ENCODE measurements at places on chromosomes 4 and X.

GRCh38 chr4:29900336-29900735, 819.8 kb upstream of the PCDH7 start:
- DNase-seq: no peak

- no peak for DNase-seq
Measured at GRCh38 chr4:10047967-10048366, 26.7 kb upstream of the SLC2A9 start.

DNA sequence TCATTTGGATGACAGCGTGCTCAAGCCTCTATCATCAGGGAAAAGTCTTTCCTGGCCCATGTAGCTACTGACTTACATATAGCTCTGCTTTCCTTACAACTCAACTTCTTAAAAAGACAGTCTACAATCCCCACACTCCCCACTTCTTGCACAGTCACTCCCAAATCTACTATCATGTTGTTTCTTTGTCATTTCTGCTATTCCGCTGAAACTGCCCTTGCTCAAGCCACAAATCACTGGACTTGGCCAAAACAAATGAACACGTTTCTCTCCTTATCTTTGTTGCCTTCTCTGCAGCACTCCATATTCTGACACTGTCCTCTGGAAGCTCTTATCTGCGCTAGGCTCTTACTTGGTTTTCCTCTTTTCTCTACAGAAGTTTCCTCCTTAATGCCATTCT, 28.2 kb downstream of the GPRIN3 start:
- no peak for DNase-seq

DNA sequence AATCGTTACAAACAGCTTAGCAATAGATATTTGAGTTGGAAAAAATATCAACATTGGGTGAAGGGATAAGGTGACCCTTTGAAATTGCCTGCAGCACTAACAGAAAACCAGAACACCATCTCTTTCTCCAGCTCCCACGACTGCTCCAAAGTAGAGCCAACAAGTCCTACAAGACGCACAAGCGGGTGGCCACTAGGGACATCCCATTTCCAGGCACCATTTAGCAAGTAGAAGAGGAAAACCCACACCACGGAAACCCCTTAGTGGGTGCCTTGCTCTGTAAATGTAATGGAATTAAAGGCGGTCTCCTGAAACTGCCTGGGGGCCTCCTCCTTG, 1.9 kb downstream of the ARHGAP6 start:
- DNase-seq: no peak

DNA sequence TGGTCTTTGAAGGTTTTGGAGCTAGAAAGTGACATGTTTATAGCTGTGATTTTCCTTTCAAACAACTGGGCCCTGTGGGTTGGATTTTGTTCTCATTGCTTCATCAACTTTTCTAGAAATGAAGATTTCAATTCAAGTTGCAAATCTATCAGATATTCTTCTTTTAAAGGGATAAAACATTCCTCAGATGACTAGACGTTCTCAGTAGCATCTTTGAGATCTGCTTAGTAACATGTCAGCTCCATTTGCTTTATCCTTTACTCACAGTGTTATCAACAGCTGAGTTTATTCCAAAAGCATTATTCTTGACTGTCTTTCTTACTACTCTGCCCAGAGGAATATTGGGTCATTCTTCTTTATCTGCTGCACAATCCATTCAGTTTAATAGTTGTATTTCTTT, 108.2 kb upstream of the GIMD1 start:
- DNase-seq: no peak

- no peak for DNase-seq
Measured at GRCh38 chr4:135197641-135198040, 996.1 kb upstream of the PABPC4L start.

DNA sequence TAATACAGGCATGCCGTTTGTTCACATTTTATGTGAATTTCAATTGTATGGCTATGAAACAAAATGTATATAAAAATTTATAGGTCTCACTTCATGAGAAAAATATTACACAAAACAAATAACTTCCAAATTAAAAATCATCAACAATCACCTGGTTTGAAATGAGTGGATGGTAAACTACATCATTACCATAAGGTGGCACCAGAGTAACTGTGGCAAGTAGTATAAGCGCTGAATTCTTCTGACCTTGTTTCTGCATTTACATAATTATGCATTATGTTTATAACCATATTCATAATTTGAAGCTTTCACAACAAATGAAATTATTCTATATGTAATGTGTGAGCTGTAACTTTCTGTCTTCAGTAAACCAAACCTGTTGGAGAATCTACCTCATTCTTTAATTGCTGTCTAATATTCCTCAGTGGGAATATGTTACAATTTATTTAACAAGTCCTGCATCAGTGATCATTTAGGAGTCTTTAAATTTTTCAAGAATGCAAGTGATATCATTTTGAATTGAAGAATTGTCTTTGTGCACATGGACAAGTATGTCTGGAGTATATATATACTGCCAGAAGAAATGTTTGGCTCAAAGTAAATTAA, 55.2 kb downstream of the MMRN1 start:
- no peak for DNase-seq

GRCh38 chr4:2393353-2394270, 24.8 kb downstream of the ZFYVE28 start:
- DNase-seq: no peak

GRCh38 chrX:103254171-103254824, 657 bp downstream of the TCEAL8 start:
- peak; percentile 9 for DNase-seq

- no peak for DNase-seq
Measured at GRCh38 chr4:185011408-185011807, 6.9 kb upstream of the HELT start.

DNA sequence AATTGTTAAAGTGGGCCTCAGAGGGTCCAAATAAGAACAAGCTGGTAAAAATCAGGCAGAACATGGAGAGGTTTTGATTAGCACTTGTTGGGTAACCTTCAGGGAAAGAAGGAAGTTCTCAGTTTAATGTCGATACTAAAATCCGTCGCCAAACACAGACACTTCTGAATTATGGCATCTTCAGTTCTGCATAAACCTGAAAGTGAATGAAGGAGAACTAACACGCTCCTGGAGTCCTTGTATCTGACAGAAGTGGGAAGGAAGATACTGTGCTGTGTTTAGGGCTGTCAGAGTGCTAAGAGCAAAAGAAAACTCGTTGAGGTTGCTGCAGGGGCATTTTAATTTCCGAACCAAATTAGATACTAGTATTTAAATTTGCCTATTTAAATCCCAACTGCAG, 106.2 kb downstream of the TMA16 start:
- DNase-seq: peak; percentile 36

DNA sequence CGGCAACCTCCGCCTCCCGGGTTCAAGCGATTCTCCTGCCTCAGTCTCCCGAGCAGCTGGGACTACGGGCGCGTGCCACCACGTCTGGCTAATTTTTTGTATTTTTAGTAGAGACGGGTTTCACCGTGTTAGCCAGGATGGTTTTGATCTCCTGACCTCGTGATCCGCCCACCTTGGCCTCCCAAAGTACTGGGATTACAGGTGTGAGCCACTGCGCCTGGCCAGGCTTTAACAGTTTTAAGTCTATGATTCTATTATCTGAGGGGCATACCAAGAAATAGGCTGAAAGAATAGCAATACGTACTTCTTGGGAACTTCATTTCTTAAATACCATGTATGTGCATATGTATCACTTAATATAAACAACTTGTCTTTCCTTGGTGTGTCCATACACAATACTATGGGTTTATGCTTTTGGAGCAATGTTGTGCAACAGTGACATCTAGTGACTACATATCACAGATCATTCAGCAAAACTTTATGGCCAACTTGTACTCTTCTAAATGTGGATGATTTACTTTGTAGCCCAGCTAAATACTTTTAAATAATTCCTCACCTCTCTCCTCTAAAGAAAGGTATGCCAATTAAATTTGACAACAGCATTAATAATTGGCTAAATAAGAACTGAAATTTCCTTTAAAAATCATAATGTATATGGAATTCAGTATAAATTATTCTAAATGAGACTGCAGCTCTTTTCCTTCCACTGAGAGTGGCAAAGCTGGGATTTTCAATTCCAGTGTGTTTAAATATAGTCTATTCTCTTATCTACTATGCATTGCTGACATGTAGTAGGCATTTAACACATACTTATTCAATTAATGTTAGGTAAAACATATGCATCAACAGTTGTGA, 10.4 kb downstream of the SLC9B1 start:
- DNase-seq: peak; percentile 41

DNA sequence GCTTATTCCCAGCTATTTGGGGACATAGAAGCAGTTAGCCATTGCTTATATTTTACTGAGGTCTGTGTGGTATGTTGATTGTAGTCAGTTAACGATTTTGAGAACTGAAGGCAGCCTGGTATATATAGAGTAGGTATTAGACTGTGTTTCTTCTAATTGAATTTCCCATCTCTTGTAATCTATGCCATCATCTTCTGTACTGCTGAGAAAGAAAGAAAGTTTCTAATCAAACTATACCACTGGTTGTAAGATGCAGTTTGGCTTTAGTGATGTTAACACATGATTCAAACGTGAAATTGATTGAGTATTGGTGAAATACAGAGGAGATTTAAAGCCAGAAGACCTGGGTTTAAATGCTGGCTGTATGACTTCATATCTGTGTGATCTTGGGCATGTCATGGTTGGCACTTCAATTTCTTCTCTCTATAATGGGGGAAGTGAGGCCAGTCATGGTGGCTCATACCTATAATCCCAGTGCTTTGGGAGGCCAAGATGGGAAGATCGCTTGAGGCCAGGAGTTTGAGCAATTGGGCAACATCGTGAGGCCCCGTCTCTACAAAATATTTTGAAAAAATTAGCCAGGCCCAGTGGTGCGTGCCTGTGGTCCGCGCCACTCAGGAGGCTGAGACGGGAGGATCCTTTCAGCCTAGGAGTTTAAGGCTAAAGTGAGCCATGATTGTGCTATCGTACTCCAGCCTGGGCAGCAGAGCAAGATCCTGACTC, 11.6 kb downstream of the HTT start:
- no peak for DNase-seq

DNA sequence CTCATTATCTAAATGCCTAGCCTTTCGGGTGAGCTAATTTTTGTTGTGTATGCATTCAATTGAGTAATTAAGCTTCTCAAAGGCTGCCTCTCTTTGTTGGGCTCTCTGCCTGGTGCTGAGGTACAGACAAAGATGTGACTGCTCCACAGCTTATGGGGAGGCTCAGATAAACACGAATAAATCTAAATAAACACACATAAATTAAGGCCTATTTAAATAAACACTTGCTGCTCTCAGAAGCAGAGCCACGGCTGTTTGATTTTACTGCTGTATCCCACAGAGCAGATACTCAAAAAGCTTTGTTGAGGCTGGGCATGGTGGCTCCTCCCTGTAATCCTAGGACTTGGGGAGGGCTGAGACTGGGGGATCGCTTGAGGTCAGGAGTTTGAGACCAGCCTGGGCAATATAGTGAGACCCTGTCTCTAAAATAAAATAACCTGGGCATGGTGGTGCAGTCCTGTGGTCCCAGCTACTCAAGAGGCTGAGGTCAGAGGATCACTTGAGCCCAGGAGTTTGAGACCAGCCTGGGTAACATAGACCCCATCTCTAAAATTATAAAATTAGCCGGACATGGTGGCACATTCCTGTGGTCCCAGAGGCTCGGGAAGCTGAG, 8.4 kb upstream of the CD99 start:
- no peak for DNase-seq

DNA sequence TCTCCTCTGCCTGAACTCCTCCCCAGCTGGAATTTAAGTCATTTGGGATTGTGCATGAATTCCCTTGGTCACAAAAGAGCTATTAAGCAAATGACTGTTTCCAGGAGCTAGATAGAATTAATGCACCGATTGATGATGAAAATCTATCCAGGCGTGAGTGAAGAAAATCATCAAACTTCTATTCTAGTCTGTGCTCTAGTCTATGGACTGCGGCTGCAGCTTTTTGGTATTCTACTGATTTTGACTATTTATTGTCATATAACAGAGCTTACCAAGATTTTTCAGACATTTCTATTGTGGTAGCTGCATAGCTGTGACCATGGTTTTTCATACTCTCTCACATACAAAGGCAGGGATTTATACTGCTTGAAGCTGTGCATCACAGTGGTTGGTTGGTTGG, 403.8 kb downstream of the FSTL5 start:
- no peak for DNase-seq

DNA sequence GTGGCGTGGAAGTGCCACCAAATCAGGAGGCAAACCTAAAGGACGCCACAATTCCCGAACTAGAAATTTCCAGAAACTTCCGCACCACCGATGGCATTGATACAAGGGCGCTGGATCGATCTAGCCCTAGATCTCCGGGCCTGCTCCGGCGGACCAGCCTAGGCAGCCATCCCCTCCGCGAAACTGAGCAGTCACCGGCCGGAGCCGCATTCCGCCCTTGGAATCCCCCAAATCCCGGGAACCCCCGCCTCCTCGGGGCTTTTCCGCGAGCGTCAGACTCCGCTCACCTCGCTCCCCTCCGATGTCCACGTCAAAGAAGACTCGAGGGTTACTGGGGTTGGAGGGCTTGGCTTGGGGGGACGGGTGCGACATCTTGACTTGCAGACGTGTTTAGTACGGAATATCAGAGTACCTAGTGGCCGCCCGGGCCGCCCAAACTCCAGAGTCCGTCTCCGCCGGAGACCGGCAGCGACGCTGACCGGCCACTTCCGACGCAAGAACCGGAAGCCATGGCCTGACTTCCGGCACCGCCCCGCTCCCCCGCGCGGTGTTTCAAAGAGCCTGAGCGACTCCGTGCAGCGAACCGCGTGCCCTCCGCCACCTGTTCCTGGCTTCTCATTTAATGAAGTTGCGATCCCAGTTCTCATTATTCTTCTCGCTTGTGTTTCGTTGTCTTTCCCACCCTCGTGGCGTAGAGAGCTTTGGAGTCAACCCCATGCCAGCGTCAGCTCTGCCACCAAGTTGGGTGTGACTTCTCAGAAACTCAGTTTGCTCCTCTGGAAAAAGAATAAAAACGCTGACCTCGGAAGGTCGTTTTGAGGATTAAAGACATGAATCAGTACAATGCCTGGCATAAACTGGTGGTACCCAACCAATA, at the start of gene PPID:
PPID (minus strand) TSS at position 480 of the 877 bp plus-strand sequence; CDS start at position 372, 108 bp downstream.
- DNase-seq: peak; percentile 71

DNA sequence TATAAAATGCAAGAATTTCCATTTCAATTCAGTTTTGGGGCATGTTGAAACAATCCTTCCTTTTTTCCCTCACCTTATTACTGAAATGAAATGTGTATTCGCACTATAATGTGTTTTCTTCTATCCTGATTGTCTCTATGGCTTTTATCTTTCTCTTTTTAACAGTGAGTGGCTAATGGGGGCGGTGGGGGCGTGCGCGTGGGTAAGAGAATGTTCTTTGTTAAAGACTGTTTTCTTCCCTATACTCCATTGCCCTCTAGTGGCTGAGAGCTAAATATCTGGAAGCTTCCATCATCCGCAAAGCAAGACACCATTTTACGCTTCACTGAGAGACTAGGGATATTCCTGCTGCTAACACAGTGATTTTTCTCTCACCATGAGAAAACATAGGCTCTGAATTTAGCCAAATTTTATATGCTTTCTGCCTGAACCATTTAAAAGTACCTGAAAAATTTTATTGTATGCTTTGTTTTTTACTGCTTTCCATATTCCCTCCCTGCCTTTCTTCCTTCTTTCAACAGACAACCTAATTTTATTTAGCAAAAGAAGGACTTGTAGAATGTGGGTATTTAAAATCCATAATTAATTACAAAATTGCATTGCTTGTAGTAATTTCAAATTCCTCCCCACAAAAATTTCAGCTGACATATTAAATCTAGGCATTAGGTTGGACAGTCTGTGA, 194.0 kb downstream of the GASK1B start:
- peak; percentile 8 for DNase-seq
